ENCODE measurements at places on chromosomes 13 and 19. TPM values are rescaled to one million over a fixed set of nuclear protein-coding genes. Genes with fewer than 3 reads are reported as not detected.

The COMMD6 gene
- total RNA-seq: 41.9 TPM

The APOC4 gene
- not detected for total RNA-seq

The TGFBR3L gene
- 0.26 TPM for total RNA-seq

The OSCAR gene
- 0.39 TPM for total RNA-seq

The CKM gene
- 0.11 TPM for total RNA-seq

Measured in articular chondrocyte of knee joint (primary cell).